ENCODE measurements at places on chromosomes 2 and 18. TPM values are rescaled to one million over a fixed set of nuclear protein-coding genes. Genes with fewer than 3 reads are reported as not detected.
A peak's percentile ranks its signal among the peaks of the same experiment; 100 is the strongest.

The GPD2 gene
- total RNA-seq = 27.5 TPM

The HNRNPA3 gene
- 228 TPM for total RNA-seq

DNA sequence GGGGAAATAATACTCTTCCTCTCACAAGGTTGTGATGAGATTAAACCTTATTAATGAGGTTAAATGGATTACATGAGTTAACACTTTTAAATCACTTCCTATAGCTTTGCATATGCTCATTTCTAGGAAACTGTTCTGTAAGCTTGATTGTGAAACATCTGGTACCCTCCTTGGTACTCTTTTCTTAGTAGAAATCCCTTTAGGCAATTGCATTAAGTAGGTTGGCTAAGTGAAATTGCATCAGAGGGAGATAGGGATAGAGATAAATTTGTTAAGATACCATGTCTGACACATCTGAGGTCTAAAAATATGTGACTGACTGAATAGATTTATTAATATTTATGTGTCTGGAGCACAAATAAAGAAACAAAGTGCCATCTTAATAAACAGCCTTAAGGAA, 275.9 kb upstream of the MAP2 start:
- no peak for DNase-seq

DNA sequence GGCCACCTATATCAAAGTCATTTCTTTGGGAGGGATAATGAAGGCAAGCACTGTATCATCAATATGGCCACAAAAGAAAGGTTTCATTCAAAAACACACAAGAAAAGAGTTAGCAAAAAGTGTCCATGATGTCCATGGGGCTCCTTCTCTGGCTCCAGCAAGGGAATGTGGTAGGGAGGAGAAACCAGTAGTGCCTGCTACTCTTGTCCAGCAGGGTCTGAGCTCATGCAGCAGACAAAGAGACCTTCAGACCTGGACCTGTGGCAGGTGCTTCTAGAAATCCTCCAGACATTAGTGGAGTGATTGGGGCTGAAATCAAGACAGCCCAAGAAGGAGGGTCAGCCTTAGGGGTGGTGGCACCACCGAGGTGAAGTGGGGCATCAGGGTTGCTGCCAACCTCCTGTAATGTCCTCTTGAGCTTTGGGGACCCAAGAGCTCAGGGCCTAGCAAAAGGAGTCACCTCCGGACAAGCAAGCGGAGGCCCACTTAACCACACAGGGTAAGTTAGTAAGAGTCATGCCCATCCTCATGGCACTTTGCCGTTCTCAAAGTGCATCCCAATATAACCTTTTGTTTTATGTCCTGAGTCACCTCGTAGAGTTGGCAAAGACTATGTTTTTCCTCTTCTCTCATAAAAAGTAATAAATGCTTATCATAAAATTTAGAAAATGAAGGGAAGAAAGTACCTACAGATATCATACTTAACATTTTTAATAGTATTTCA, 112.6 kb upstream of the YPEL5 start:
- no peak for DNase-seq

GRCh38 chr2:28347596-28347995, 45.1 kb upstream of the FOSL2 start:
- no peak for DNase-seq

GRCh38 chr2:138503652-138504051, 2.1 kb downstream of the SPOPL start:
- no peak for DNase-seq

- no peak for DNase-seq
Measured at GRCh38 chr2:119792907-119793312, 33.2 kb downstream of the PTPN4 start.

- no peak for DNase-seq
Measured at GRCh38 chr2:43224131-43224570, 2.3 kb downstream of the ZFP36L2 start.

DNA sequence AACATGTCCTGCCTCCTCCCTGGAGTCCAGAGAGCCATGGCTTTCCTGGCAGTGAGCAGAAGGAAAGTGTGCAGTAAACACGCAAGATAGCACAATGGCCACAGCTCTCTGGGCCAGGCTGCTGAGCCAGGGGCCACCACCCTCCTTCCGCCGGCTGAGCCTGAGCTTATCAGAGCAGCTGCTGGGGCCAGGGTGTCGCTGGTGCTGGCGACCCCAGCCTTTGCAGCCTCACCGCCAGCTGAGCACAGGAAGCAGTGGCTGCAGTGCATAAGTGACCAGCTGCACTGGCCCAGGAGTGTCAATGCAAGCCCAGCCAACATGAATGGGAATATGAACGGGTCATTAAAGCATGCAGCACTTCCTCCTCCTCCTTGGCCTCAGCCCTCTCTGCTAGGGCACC, 172.0 kb downstream of the ZFP36L2 start:
- DNase-seq = no peak

The ST8SIA3 gene
- not detected for total RNA-seq

GRCh38 chr18:68972176-68972575, 174.3 kb downstream of the CCDC102B start:
- no peak for DNase-seq

GRCh38 chr18:76371301-76372203, 123.5 kb downstream of the ZNF516 start:
- DNase-seq = no peak

DNA sequence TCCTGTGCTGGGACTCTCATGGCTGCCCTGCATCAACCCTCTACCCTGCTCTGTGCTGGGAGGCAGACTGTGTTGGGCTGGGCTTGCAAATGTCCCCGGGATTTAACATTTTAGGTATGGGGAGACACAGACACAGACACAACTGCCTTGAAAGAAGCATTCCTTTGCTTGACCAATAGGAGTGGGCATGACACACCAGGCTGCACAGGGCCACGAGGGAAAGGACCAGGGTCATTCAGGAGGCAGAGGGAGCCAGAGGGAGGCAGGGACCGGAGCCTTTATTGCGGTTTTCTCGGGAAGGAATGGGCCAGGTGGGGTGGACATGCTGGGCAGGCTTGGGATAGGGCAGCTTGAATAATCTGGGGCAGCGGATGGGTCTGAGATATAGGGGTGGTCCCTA, 238.7 kb upstream of the COPS8 start:
- DNase-seq = no peak

The COL4A3 gene
- total RNA-seq = 0.18 TPM

The ALK gene
- not detected for total RNA-seq

GRCh38 chr2:15178946-15179345, 382.2 kb downstream of the NBAS start:
- DNase-seq = no peak

The SCYGR4 gene
- not detected for total RNA-seq

DNA sequence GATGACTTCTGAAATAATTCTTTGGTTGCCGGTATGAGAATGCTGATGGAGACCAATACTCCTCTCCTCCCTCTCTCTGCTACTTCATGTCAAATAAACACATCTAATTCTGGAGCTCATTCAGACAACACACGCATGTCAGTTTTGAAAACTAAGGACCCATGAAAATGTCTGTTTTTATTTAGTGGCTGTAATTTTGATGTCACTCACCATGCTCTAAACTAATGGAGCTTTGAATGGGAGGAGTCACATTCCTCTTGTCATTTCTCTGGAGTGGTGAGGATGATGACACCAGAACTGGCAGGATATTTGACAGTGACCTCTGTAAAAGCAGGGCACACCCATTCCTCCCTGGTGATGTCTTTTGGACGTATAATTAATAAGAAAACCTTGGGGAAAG, 163.0 kb downstream of the PHLPP1 start:
- no peak for DNase-seq

- DNase-seq = no peak
Measured at GRCh38 chr2:155145758-155146229, 447.3 kb downstream of the KCNJ3 start.

GRCh38 chr2:20781656-20782265, 41.1 kb downstream of the LDAH start:
- peak; percentile 13 for DNase-seq

DNA sequence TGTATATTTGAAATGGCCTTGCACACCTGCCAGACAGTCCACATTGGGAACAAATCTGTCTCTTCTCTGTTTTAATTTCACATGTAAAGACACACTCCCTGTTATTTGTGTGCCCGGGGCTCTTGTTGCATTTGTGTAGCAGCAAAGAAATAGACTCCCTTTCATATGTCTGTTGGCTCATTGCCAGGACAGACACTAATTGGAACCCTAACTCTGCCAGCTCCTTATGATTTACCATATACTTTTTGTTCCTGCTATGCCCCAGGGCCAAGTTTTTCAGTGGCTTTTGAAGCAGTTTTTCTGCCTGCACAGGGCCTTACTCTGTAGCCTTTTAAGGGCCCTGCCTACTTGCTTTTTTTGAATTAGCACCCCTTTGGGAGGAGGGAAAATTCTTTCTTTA, 396.9 kb downstream of the DLGAP1 start:
- no peak for DNase-seq

DNA sequence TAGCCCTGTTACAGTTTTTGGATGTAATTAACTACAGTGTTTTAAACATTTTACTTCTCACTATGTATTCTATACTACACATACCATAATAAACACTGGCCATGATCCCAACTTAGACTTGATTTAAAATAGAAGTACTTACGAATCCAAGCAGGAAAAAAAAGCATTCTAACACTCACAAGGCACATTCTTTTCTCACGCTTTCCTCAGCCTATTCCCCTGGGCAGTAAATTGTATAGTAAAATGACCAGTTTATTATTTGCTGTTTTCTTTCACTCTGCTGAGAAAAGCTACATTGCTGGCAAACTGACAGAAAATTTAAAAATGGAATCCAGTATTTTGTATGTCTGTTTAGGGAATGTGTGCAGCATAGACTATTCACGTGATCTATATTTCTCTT, 2.8 kb upstream of the TANC1 start:
- DNase-seq = no peak

The SCTR gene
- not detected for total RNA-seq

The CYP20A1 gene
- total RNA-seq = 19.8 TPM

DNA sequence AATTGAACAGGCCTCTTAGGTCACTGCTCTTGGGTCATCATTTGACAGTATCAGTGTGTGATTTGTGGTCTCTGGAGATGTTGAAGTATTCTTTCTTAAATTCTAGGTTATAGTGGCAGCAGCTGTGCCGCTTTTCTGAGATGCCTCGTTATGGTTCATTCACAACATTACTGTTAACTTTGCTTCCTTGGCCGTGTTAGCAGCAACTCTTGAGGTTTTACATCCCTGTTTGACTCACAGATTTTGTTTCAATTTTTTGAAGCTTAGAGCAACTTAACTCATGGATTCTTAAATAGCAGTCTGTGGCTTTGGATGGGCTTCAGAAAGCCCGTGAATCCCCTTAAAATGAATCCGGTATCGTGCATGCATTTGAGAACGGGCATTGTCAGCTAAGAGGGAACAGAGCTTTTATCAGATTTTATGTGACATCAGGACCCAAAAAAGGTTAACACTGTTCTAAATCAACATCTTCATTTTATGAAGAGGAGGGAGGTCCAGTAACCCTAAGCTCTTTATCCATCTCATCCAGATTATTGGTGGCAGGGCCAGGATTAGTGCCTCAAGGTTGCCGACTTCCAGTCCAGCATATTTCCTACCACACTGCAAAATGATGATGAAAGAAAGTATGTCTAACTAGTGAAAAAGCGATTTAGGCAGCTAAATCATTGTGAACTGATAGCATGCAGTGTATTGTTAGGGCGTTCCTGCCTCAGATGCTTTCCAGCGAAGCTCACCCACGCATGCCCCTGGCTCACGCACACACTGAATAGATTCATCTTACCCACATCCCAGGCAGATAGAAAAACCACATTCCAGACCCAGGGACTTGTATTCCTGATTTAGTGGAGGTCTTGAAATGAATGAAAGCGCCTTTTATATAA, 5.1 kb downstream of the TRIB2 start:
- DNase-seq = no peak

DNA sequence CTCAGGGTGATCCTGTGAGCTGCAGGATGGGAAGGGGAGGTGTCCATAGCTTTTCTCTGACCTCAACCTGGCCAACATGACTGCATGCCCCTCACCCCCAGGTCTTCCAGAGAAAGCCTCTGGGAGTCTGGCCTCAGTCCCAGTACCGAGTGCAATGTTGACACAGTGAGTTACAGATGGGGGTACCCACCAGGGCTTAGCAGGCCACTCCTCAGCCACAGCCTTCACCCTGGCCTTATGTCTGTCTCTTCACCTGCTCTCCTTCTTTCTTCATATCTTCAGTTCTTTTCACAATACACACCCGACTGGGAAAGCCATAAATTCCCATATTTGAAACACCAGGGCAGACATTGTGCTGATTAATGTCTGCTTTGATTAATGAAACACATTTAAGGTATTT, 33.5 kb downstream of the AOX1 start:
- DNase-seq = no peak

The LYPD1 gene
- 0.21 TPM for total RNA-seq

DNA sequence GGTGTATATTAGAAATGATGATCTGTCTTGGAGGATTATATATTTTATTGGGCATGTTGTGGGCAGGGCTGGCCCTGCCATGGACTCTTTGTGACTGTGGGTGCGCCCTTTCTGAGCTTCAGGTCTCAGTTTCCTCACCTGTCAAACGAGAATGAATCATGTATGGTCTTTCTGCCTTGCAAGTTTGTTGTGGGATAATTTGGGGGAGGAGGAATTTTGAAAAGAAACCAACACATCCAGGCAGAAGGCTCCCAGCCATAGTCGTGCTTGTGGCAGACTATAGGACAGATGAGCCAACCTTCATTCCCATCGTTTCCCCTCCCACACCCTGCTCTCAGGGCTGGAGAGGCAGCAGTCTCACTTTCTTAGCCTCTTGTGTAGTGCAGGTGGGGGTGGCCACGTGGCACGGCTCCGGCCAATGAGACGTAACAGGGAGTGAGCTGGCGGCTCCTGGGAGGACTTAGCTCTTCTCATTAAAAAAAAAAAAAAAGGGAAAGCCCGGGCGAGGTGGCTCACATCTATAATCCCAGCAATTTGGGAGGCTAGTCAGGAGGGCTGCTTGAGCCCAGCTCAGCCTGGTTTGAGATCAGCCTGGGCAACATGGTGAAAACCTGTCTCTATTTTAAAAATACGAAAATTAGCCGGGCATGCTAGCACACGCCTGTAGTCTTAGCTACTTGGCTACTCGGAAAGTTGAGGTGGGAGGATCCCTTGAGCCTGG, 63.1 kb downstream of the RHOB start:
- no peak for DNase-seq

GRCh38 chr2:219274361-219274921, 4.7 kb upstream of the DNAJB2 start:
- DNase-seq = peak; percentile 60

The POU3F3 gene
- total RNA-seq = 0.36 TPM

GRCh38 chr2:64404002-64404731, 49.8 kb upstream of the LGALSL start:
- DNase-seq = no peak

DNA sequence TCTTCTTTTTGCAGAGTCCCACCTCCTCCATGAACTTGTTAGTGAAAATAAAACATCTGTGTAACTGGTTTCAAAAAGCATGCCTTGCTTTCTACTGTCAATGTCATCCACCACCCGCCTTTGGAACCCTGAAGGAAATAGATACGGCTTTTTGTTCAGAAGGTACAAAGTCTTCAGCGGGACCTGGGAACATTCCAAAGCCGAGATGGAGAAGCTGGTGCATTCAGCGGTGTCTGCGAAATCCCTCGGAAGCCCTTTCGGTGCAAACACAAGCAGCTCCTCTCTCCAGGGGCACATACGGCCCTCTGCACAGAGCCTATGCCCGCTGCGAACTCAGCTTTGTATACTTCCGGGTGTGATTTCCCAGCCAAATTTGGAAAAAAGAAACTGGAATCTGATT, 555.8 kb upstream of the SALL3 start:
- DNase-seq = no peak

- no peak for DNase-seq
Measured at GRCh38 chr18:35424356-35424755, 47.2 kb upstream of the ZNF396 start.
